ENCODE measurements at places on chromosomes 6 and 20.

GRCh38 chr20:37850724-37851355 is 52.1 kb upstream of the VSTM2L start:
- DNase-seq: no peak

DNA sequence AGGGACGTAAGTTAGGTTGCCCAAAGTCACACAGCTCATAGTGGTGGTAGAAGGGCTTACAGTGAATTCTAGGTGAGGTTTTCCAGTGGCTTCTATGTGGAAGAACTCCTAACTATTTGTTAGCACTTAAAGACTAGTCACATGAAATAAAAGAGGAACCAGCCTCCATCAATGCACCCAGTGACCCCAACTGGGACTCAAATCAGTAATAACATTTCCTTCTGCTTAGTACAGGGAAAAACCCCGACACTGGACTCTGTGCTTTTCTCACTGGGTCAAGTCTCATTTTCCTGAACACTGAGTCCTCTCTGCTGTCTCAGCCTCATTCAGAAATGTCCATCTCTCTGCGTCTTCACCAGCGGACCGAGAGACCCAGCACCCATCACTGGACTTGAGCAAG is 89.2 kb downstream of the SLC22A23 start:
- no peak for DNase-seq

DNA sequence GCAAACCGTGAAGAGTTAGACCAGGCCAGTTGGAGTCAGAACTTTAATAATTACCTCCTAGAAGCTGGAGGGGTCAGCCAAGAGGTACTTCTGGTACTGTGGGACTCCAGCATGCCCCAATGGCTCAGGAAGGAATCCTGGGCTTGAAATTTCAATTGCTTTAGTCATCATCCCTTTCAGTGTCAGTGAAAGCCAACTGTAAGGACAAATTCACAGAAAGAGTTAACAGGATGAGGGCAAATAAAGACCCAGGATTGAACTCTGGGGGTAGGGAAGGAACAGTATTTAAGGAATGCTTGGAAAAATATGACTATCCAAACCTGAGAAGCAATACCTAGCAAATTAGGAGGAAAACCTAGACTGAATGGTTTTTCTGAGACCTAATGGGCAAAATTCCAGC is 735.1 kb upstream of the MARCKS start:
- DNase-seq: no peak

- DNase-seq: no peak
Observed at GRCh38 chr20:38252292-38253288, 7.9 kb downstream of the KIAA1755 start.

DNA sequence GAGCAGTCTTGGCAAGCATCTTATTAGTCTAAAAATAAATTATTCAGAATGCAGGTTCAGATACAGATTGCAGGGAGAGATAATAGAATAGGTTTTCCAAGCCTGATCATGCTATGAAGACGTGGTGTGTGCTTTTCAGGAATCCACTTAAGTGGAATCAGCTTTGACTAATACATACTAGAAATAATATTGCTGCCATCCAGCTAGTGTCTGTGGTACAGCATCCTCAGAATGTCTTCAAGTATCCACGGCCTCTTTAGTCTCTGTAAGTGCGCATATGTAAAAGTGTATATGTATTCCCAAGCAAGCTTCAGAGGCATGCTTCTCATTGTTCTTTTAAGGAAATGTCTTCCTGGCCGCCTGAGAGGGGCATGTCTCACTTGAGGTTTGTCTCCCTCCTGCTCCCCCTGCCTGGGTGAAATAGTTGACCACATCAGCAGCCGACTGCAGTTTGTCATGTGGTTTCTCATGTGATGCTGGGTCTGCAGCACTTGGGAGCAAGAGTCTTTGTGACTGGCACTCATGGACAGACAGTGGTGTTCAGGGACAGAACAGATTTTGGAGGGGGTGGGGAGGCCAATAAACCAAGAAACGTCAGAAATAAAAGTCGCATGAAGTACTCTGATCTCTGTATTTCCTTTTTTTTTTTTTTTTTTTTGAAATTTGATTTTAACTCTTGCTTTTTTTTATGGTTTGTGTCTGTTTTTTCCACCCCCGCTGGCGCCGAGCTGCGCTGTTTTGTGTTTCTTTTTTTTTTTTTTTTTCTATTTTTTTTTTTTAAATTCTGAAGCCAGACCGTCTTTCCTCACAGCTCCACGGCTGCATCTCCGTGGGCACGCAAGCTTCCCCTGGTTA is 150.8 kb downstream of the PRL start:
- no peak for DNase-seq

GRCh38 chr6:118913161-118913560 is 19.2 kb downstream of the ASF1A start:
- no peak for DNase-seq

GRCh38 chr20:23640018-23640601 is 2.4 kb upstream of the CST3 start:
- DNase-seq: no peak

- no peak for DNase-seq
Observed at GRCh38 chr20:38373231-38373867, 27.1 kb downstream of the LBP start.

DNA sequence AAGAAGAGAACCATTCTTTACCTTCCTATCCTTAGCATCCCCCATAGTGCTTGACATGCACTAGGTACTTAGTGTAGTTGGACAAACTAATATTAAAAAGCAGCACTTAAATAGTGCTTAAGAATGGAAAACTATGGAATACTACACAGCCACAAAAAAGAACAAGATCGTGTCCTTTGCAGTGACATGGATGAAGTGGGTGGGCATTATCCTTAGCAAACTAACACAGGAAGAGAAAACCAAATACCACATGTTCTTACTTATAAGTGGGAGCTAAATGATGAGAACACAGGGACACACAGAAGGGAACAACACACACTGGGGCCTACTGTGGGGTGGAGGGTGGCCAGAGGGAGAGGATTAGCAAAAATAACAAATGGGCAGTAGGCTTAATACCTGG is 66.8 kb downstream of the EPHA7 start:
- no peak for DNase-seq

DNA sequence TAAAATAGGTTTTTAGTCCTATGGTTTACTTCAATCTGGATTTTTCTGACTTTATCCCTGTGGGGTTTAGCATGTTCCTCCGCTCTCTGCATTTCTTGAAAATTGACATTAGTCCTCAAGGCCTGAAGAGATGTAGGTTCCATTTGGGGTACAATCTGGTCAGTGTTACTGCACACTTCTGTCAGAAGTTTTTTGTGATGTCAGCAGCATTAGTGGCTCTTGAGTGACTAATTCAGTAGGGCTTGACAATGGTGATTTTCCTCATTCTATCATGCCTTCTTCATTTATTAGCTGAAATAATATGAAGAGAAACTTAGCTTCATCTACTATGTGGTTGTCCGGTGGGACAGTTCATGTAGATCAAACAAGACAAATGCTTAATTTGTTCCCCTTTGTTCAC is 114.6 kb downstream of the PDE10A start:
- no peak for DNase-seq
